Lung (tissue), 17 donors: ENCODE measurements at places on chromosomes 2 and 18. TPM values are rescaled to one million over a fixed set of nuclear protein-coding genes. Genes with fewer than 3 reads are reported as not detected.
A peak's percentile ranks its signal among the peaks of the same experiment; 100 is the strongest.

NAT8 gene
- total RNA-seq = not detected

- H3K27me3 ChIP-seq = no peaks in the 10 kb centered on the region
- no peak overlapping the region for H3K27ac ChIP-seq
- peak; percentile 89 for DNase-seq
- H3K4me1 ChIP-seq = no peaks in the 10 kb centered on the region
- no peak overlapping the region for H3K4me3 ChIP-seq
Measured at GRCh38 chr18:27605107-27605834, 420.2 kb upstream of the CHST9 start.

DOK6 gene
- 21.3 TPM for total RNA-seq

- H3K36me3 ChIP-seq = no peaks in the 10 kb centered on the region
- H3K4me3 ChIP-seq = no peak overlapping the region
- H3K27me3 ChIP-seq = no peaks in the 10 kb centered on the region
Measured at GRCh38 chr18:55390898-55391297, 197.1 kb downstream of the TCF4 start.

CNDP1 gene
- not detected for total RNA-seq

DNA sequence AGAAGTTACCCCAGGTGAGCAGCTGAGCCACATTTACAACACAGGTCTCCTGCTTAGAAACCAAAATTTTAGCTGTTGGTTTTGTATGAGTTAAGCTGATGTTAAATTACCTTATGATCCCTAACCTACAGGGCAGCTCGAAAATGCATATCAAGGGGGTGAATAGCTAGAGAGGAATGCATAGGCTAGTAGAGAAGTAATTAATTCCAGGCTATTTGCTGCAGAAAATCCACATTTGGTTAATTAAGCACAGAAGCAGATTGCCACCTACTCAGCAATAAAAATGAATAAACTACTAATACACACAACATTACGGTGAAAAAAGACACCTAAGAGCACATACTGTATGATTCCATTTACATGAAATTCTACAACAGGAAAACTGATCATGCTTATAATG, 91.4 kb downstream of the OSBPL1A start:
- no peaks in the 10 kb centered on the region for H3K27me3 ChIP-seq
- no peaks in the 10 kb centered on the region for H3K4me1 ChIP-seq
- no peak for DNase-seq
- no peak overlapping the region for H3K4me3 ChIP-seq

DNA sequence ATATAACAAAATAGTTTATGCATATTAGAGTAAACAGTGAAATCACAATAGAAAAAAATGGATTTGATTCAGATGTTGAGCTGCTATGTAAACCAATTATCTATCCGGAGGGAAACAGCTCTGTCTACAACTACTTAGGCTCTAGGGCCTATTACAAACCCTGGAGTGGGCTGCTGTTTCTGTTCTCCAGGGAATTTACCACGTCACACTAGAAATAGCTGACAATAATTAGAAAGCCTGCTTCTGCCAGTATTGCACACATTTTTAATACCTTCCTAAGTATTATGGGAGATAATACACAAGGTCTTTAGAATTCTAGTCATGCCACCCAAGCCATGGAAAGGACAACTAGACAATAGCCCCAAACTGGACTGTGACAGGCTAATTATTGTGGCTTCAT, 411.1 kb downstream of the FIGN start:
- DNase-seq = no peak
- no peaks in the 10 kb centered on the region for H3K4me1 ChIP-seq
- H3K27me3 ChIP-seq = no peaks in the 10 kb centered on the region
- no peak overlapping the region for H3K4me3 ChIP-seq
- no peaks in the 10 kb centered on the region for H3K36me3 ChIP-seq

- no peak overlapping the region for H3K4me3 ChIP-seq
- H3K4me1 ChIP-seq = peaks cover 10% of the 10 kb centered on the region
- no peak for DNase-seq
Measured at GRCh38 chr2:96262306-96262705, 3.5 kb downstream of the TMEM127 start.

DNA sequence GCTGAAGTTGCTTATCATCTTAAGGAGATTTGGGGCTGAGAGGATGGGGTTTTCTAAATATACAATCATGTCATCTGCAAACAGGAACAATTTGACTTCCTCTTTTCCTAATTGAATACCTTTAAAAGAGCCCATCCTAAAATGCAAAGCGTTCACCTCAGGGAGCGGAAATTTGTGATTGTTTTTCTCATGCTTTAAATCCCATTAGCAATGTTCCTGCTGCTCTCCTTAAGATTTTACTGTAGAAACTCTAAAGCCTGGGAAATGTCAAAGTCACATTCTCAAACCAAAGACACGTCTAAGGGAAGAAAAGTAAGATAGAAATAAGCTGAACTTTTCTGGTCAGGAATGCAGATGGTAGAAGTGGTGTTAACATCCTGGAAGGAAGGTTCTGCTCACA, 285.8 kb upstream of the MAP2 start:
- H3K4me3 ChIP-seq = no peak overlapping the region
- no peak overlapping the region for H3K27ac ChIP-seq
- no peaks in the 10 kb centered on the region for H3K27me3 ChIP-seq
- H3K4me1 ChIP-seq = no peaks in the 10 kb centered on the region
